ENCODE measurements at places on chromosomes 16 and 17.

DNA sequence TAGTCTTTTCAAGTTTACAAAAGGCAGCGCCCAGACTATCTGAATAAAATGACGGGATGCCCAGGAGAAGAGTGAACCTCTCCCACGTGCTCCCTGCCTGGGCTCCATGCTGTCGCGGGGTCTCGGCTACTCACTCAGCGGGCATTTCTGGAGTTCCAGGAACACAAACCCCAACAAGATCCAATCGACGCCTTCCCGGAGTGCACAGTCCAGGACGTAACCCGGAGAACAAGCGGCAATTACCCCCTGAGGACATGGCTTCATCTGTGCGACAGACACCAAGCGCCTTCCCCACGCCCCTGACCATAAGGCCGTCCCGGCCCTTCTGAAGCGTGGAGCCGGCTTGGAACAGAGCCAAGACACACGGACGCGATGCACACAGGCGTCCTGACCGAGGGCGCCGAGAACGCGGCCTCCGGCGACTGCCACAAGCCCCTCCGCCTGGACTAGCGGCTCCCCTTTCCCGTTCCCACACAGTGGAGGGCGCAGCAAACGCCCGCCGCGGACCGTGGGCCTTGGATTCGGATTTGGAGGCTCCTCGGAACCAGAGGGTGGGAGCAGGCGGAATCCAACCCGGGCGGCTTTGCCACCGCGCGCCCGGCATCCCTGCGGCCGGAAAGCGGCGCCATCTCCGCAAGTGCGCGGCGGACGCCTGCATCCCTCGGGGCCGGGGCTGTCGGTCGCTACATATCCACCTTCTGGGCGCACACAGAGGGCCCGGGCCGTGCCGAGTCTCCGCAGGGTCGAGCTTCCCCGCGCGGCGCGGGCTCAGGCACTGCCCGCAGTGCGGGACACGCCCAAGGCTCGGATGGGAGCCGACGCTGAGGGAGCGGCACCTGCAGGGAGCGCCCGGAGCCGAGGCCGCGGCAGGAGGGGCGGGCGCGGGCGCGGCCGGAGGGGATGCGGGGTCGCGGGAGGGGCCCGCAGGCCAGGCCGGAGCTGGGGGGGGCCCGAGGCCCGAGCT is 725 bp downstream of the ABCA3 start:
- peaks cover 29% of the 10 kb centered on the region for H3K27me3 ChIP-seq
- H3K27ac ChIP-seq: peak overlapping the region; percentile 64
- H3K4me1 ChIP-seq: peaks cover 11% of the 10 kb centered on the region
- H3K4me3 ChIP-seq: peak overlapping the region; percentile 85
- peak; percentile 36 for DNase-seq
- H3K36me3 ChIP-seq: peaks cover 4% of the 10 kb centered on the region

- H3K27ac ChIP-seq: no peak overlapping the region
- DNase-seq: no peak
- no peaks in the 10 kb centered on the region for H3K27me3 ChIP-seq
- H3K36me3 ChIP-seq: no peaks in the 10 kb centered on the region
Observed at GRCh38 chr17:53570731-53571130, 252.0 kb upstream of the KIF2B start.

DNA sequence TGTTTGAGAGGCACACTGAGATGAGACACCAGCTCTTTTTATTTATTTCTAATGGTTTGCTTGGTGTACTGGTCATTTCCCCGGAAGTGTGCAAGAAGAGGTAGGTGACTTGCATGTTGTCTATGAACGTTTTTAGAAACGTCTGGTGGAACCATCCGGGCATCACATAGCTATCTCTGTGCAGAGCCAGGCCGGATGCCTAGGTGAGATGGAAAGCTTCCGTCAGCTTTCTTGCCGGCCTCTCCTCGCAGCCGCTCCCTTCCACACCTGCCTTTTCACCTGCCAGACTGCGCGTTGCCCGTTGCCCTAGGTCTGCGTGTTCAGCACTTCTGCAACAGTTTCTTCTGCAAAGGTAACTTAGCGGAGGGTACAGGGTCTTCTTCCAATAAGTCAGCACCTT is 416.0 kb downstream of the WWOX start:
- no peak for DNase-seq
- no peak overlapping the region for H3K4me3 ChIP-seq
- no peaks in the 10 kb centered on the region for H3K4me1 ChIP-seq
- no peaks in the 10 kb centered on the region for H3K36me3 ChIP-seq

- peak overlapping the region; percentile 60 for H3K27ac ChIP-seq
- DNase-seq: no peak
- H3K36me3 ChIP-seq: no peaks in the 10 kb centered on the region
- H3K27me3 ChIP-seq: peaks cover 48% of the 10 kb centered on the region
- H3K4me3 ChIP-seq: peak overlapping the region; percentile 53
- peaks cover 42% of the 10 kb centered on the region for H3K4me1 ChIP-seq
Observed at GRCh38 chr17:42456223-42457106, 2.2 kb upstream of the ATP6V0A1 start.

GRCh38 chr17:34275881-34276280 is 5.9 kb downstream of the CCL7 start:
- no peak overlapping the region for H3K27ac ChIP-seq
- no peak overlapping the region for H3K4me3 ChIP-seq
- H3K27me3 ChIP-seq: peaks cover 41% of the 10 kb centered on the region
- no peaks in the 10 kb centered on the region for H3K4me1 ChIP-seq
- H3K36me3 ChIP-seq: no peaks in the 10 kb centered on the region

DNA sequence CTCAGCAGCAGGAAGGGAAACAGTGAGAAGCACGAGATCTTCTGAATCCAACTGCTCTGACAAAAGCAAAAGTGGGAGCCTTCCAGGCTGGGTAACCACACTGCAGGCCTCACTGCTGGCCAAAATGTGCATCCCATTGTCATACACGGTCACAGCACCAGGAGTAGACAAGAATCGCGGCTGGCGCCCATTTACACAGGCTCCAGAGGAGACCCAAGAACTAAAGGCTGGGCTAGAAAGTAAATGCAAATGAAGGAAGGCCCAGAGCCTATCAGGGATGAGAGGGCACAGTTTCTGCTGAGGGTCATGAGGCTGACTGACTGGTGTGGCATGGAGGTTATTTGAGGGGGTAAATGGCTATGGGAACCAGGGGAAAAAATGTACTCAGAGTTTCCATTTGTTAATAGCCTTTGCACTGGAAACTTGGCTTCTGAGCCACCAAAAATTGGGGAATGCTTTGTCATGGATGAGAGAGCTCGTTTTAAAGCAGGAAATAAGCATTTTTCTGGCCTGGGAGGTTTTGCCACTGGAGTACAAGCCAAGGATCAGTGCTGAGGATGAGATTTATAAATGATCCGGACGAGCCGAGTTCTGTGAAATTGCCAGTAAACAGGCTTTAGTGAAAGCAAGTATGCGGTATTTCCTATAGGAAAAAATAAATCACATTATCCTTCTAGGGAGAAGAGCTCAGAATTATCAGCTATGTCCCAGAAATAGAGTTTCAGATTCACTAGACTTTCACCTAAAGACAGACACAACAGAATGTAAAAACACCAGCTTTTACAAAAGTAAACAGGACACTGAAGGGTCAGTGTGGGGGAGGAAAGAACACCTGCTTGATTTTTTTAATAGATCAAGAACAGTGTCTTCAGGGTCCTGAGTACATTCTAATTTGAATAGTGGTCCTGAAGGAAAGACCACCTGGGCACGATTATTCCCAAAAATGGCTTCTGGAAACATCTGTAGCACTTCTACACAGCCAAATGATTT is 66.9 kb upstream of the GSG1L start:
- H3K4me1 ChIP-seq: peaks cover 3% of the 10 kb centered on the region
- H3K36me3 ChIP-seq: peaks cover 72% of the 10 kb centered on the region
- no peak for DNase-seq
- no peaks in the 10 kb centered on the region for H3K27me3 ChIP-seq
- H3K4me3 ChIP-seq: no peak overlapping the region
